ENCODE measurements at places on chromosomes 16 and 17.

DNA sequence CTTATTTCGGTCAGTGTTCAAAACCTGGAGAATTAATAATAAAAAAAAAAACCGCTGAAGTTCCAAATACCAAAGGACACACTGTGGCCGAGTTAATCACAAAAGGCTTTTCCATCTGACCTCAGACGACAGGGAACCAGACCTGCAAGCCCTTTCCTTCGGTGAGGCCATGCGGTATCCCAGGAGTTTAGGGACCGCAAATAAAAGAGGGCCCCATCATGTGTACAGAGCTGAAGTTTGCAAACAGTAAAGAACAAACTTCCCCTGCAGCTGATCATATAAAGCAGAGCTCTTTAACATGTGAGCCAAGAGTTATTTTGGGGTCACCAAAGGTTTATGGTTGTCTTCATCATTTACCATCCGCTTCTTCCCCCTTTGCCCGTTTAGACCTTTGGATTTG, 33.0 kb upstream of the FOXJ1 start:
- no peak for DNase-seq

GRCh38 chr16:69106491-69107315, 1.2 kb downstream of the HAS3 start:
- no peak for DNase-seq

- no peak for DNase-seq
Observed at GRCh38 chr16:82652826-82653225, 26.1 kb downstream of the CDH13 start.

DNA sequence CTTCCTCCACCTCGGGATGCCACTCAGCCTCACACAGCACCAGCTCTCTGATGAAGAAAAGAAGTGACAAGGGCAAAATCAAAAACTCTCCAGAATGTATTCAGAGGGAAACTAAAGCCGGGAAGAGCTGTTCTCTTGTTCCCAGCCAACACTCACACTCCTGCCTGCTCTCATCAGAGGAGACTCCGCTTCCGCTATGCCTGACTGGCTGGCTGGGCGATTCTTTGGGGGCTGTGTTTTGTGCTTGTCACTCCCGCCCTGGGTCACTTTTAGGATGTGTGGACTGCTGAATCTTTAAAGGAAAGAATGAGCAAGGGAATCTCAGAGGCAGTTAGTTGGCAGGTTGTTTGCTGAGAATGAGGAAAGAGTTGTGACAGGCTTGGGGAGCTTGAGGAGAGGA, 54.6 kb upstream of the TBX2 start:
- no peak for DNase-seq

DNA sequence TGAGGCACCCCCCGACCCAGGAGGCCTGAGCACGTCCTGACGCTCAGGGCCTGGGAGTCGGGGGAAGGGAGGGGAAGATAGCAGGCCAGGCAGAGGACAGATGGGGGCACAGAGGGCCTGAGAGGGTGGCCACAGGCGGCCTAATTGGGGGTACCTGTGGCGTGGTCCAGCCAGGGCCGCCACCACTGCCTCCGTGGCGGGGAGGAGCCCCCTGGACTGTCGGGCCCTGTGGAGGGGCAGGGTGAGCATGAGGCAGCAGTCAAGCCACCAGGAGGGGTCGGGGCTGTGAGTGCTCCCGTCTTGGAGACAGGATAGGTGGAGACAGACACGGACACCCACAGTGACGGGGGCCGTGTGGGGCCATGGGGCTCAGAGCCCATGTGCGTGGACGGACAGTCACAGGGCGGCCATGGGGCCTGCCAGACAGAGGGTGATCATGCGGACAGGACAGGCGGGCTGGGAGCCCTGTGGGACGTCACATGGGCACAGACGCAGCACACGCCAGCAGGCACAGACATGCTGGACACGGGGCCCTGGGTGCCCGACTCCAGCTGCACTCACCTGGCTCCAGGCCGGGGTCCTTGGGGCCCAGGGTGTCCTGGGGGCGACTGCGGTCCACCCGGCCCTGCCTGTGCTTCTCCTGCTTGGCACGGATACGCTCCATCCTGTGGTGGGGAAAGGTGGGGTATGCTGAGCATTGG, 18.7 kb downstream of the CTU2 start:
- no peak for DNase-seq

DNA sequence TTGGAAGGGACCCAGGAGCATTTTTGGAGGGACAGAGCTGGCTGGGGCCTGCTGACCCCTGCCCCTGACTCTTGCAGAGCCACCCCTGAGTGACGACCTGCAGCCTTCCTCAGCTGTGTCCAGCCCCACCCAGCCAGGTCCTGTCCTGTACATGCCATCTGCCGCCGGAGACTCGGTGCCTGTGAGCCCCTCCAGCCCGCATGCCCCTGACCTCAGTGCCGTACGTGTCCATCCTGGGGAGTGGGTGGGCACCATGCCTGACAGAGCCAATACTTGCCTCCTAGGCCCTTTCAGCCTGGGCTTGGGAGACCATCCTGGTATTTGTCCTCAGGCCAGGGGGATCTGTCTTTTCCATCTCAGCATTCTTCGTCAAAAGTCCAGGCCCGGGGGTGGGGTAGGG, 27.5 kb downstream of the UNC13D start:
- no peak for DNase-seq

- no peak for DNase-seq
Observed at GRCh38 chr16:27952811-27953210, 110.7 kb downstream of the GSG1L start.

- DNase-seq: no peak
Observed at GRCh38 chr17:3956327-3956957, 7.8 kb downstream of the ATP2A3 start.

DNA sequence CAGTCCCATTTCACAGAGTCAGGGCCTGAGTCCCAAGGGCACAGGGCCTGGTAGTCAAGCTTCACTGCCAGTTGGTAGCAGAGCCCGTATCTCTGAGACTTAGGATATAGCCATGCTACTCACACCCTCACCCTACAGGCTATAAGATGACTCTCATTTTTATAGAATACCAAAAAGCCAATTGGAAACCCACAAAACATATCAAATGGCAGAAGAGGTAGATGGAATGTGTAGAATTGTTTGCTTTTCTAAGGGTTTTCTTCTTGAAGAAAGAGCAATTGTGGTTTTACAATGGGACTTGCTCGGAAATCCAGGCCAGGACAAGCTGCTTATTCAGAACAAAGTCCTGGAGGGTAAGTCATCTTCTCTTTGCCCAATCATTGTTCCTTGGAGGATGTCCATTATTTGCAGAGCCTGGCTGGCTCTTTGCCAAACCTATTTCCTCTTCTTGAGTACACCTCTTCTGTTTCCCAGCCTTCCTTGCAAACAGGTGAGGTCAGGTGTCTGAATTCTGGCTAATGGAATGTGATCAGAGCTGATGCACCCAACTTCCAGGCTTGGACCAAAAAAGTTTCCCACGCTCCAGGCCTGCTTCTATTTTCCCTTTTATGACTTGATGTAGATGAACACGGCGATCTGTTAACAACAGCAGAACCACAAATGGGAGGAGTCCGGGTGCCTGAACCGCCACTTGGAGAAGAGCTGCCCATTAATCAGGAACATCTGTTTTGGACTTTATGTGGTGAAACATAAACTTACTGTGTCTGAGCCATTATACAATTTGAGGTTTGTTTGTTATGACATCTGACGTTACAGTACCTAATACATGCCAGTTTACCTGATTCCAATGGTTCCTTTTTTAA, 16.9 kb upstream of the CCL22 start:
- DNase-seq: no peak

- DNase-seq: no peak
Observed at GRCh38 chr16:14007450-14007849, 63.7 kb upstream of the MRTFB start.

DNA sequence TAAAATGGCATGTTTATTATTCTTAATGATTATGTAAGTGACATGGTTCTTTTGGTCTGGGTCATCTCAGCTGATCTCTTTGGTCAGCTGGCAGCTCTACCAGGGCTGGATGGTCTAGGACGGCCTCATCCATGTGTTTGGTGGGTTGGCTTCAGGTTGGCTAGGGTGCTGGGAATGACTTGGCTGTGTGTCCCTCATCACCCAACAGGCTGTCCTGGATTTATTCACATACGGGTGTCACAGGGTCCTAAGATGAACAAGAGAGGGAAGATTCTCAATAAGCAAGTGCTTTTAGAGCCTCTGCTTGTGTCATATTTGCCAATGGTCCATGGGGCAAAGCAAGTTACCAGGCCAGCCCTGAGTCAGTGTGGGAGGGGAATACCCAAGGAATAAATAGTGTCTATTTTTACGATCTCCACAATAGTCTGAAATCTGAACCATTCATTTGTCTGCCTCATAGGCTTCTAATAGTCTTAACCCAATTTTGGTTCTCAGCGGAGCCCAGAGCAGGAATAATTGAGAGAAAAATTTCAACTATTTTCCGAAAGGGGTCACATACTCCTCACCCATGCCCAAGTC, 157.5 kb downstream of the HS3ST2 start:
- no peak for DNase-seq

DNA sequence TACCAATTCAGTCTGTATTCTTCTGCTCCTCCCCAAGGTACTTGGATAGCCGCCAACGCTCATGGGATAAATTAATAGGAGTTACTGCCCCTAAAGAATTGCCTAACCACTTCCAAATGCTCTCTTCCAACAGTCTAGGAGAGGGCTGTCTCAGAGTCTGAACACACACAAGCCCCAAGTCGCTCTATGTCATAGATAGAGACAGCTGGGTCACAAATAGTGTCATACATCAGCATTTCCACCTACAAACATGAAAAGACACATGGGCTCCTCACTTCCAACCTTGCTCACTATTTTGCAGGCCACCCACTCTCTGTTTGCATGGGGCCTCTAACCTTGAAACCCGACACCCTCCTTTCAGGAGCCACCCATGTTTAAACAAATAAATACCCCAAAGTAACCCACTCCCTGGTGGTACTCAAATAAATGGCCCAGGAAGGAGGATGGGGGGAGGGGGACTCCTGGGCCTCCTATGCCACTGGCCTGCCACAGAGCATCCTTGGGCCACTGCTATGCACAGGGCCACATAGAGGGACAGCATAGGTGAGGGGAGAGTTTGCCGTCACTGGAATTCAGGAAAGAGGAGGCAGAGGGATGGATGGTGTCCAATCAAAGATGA, 265.9 kb downstream of the SOX9 start:
- DNase-seq: no peak

DNA sequence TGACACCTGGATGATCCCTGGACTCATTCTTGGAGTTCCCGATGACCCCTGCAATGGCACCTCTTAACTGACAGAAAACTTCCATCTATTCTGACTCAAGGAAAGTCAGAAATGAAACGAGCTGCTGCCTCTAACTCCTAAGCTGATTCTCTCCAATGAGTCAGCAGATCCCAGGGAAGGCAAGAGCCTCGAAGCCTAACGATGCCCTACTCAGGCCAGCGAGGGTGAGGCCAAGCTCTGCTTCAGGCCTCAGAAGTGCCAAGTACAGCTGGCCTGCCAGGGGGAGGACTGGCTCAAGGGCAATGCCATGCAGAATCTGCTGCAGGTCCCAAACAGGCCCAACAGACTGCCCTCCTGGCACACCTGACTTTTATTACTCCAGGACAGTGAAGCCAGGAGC, 36.3 kb downstream of the PLXDC1 start:
- no peak for DNase-seq

GRCh38 chr17:6435051-6435450, at the start of gene AIPL1:
AIPL1 (minus strand) TSS chr17:6435121; CDS start chr17:6435104, 17 bp downstream.
- DNase-seq: no peak

GRCh38 chr17:78769196-78769773, 12.8 kb downstream of the CYTH1 start:
- peak; percentile 44 for DNase-seq
